ENCODE measurements at places on chromosomes 4 and X.

DNA sequence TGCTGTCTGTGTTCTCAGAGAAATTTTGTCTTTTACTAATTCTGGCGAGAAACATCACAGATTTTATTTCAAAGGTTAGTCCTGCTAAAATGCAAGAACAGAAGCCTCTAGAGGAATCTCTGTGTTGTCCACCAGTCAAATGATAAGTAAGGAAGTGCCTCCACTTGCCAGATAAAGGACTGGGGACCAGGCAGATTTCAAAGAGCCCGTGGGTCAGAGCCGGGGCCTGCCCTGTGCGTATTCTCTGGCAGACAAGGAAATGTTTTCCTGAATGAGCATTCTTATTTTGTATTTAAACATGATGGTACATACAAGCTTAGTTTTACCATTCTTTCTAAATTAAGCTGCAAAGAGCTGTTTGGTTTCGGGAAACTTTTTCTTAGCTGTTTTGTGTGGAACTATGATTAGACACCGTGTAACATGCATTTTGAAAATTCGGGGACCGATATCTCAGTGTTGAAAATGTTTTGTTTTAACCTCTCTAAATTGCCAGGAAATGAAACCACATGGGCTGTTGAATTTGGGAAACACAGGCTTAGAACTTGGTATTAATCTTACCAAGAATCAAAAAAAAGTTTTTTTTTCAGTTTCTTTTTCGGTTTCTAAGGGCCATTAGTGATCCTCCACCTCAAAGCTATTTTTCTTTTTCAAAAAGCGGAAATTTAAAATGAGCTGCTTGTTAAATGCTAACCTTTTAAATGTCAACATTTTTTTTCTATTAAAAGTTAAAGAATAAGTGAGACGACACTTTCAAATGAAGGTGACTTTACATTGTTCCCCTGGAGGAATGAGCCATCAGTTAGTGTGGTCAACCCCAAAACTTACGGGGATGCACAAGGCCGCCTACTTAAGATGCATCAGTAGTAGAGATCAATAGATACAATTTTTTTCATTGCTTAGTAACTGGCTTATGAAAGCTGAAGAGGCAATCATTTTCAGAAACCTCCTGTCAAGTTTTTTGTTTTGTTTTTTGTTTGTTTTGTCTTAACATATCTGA is 89.6 kb upstream of the MTM1 start:
- DNase-seq = no peak

- no peak for DNase-seq
These were observed 519.2 kb downstream of the RPA4 start for GRCh38 chrX:97402903-97403302.

- DNase-seq = no peak
These were observed 178.1 kb downstream of the IL15 start for GRCh38 chr4:141814499-141814898.

DNA sequence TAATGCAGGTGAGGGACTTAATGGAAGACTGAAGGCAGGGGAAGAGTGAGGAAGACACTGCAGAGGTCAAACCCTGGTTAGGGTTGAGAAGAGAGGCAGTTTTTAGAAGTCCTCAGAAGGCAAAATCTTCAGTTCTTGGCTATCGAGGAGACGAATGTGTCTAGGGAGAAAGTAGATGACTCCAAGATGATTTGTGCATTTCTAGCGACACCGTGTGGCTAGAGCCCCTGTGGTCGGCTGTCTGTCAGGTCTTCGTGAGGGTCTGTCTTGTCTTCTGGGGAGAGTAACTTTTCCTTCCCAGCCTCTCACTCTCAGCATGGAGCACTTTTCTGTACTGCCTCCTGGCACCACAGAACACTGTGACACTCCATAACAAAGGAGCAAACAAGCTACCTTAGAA is 458.1 kb downstream of the STIM2 start:
- peak; percentile 61 for DNase-seq

DNA sequence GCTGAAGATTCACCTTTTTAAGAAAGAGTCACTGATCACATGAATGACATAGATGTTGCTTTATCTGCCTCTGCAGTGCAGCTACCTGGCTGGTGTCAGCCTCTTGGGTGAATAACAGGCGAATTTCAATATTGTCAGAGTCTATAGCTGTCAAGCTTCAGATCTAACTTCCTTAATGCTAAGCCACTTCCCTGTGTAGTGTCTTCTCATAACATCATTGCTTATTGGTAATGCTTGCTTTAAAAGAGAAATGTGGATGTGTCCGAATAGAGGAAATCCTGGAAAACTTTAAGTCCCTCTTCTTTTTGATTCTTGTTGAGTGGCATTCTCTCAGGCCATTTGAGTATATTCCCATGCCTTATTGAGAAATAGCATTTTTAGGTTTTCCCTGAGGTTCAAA is 7.3 kb upstream of the IGFBP7 start:
- no peak for DNase-seq

DNA sequence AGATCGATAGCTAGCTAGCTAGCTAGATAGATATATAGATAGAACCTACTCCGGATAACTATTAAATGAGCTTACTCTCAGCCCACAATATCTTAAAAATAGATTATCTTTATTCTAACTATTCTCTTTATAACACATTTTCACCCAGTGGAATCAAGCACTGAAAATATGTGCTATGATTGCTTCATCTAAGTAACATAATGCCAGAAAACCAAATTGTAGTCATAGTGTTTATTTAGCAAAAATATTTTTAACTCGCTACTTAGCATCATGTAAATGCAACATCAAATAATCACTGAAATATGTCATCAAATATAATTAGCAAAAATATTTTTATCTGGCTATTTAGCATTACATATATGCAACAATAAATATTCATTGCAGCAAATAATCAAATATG is 1.5 kb downstream of the TMEM156 start:
- no peak for DNase-seq

- no peak for DNase-seq
These were observed 11.2 kb upstream of the SCRG1 start for GRCh38 chr4:173410079-173410478.

DNA sequence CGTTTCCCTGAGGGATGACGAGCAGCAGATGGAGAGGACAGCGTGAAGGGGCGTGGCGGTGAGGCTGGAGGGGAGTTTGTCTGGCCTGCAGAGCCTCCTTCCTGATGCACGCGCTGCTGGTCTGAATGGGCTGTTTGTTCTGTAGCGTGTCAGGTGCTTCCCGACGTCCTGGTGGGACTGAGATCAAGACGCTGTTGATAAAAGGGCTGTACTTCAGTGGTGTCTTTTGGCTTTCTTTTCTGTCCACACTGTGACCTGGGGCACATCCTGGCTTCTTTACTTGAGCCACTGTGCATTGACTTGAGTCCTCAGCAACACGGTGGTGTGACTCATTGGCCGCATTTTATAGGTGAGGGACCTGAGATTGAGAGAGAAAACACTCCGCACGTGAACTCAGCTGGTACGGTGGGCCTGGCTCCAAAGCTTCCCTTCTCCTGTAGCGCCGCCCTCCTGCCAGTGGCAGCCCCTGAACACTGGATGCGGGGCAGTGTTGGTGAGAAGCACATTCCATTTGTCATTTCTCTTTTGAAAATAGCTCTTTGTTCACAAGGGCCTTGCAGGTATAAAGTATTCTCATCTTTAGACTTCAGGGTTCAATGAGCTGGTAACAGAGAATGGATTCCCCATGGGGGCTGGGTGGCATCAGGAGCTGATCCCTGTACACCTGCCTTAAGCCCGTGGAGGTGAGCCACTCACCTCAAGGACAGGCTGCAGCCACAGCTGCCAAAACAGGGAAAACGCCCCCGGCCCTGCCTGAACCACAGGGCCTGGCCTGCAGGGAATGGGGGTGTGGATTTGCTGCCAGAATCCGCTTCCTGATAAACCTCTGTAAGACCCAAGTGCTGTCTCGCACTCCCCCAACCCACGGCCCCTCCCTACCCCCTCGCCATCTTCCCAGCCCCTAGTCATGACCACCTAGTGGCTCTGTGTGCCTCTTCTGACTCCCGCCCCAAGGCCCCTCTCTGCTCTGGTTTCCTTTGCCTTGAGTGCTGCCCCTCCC is 29.2 kb downstream of the NSG1 start:
- DNase-seq = no peak

DNA sequence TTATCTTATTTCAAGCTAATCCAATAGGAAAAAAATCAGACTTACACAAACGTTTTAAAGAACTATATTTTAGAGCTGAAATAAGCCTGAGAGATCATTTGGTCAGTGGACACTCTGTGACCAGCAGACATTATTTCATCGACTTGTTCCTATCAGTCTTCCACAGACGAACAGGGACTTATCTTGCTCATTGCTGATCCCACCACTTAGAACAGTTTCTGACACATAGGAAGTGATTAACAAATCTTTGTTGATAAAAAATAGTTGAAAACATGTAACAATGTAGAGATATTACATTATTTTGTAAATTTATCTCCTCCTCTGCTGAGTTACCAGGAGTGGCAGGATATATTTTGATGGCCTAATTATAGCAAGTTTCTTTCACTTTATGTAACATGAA is 65.8 kb downstream of the TAPT1 start:
- DNase-seq = no peak

All from ELR (cell line).